ENCODE measurements at places on chromosomes 3 and 15.

DNA sequence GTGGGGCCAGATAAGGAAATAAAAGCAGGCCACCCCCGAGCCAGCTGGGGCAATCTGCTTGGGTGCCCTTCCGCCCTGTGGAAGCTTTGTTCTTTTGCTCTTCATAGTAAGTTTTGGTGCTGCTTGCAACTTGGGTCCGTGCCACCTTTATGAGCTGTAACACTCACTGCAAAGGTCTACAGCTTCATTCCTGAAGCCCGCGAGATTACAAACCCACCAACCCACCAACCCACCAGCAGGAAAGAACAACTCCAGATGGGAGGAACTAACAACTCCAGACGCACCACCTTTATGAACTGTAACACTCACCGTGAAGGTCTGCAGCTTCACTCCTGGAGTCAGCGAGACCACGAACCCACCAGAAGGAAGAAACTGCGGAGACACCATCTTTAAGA, 84.2 kb upstream of the ARRDC4 start:
- DNase-seq, result no peak

- no peak for DNase-seq
These were observed 50.2 kb downstream of the EPHB3 start for GRCh38 chr3:184611607-184612281.

- no peak for DNase-seq
These were observed 598 bp upstream of the GJD2 start for GRCh38 chr15:34755419-34755773.

DNA sequence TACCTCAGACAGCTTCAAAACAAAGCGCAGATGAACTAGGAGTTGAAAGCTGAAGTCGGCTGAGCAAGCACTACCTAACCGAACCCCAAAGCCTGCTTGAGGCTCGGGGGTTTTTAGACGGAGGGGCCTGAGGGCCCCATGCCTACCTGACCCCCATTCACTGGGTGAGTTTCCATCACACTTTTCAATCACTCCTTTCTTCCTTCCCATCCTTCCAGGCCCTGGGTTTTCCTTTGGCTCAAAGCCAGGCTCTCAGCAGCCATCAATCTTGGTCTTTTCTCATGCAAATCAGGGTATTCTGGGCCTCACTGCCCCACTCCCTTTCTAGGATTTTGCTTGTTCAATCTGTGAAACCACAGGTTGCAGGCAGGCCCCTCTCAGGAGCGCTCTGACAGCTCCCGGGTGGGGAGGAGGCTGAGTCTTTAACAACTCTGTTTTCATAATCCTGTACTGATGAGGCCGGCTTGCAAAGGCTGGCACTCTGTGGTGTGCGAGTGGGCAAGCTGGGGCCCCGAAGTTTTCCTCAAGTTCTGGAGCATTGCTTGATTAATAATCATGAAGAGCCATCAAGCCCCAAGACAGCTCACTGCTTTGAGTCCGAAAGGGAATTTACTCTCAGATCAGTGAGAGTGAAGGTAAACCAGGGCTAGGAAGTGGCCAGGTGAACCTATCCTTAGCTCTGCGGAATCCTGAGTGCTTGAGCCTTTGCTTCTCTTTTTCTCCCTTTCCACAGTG, 97.6 kb downstream of the FRMD4B start:
- no peak for DNase-seq

- no peak for DNase-seq
These were observed 13.5 kb downstream of the RAB6B start for GRCh38 chr3:133881939-133882825.

GRCh38 chr3:48024401-48024800, 8.2 kb upstream of the MAP4 start:
- DNase-seq, result no peak

- DNase-seq, result no peak
These were observed 215.0 kb upstream of the IGF1R start for GRCh38 chr15:98433346-98433745.

- DNase-seq, result no peak
These were observed 30.5 kb upstream of the CLDN16 start for GRCh38 chr3:190357468-190357867.

DNA sequence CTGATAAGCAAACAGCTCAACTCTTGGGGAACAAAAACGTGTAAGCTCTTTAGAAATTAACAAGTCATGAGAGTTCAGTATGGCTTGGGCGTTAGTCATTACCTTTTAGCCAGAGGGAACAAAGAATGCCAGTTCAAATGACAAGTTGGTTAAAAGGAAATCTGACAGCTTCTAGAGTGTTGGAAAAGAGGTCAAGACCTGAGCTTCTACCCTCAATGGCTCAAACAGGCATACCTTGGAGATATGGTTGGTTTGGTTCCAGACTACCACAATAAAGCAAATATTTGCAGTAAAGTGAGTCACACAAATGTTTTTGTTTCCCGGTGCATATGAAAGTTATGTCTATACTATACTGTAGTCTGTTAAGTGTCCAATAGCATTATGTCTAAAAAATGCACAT, 136.1 kb downstream of the CACNA1D start:
- no peak for DNase-seq

DNA sequence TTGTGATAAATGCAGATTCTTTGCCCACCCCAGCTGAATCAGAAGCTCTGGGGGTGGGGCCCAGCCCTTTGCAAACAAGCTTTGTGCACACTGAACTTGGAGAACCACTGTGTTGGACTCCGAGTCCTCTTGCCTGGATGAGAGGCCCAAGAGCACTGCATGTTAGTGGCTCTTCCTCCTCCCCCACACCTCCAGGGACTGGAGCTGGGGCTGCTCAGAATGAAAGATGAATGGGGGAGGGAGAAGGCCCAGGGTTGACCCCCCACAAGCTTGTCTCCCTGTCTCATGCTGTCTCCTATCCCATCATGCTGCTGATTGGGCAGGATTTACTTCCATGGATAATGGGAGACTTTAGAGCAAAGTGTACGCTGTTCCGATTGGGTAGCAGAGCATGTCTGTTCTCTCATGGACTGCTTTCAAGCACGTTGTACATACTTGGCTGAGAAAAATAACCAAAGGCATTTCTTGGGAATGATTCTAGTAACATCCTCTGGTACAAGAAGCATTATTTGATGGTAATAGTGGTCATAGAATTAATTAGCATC, 99.6 kb downstream of the PGPEP1L start:
- no peak for DNase-seq

- no peak for DNase-seq
These were observed 108.4 kb upstream of the DPH6 start for GRCh38 chr15:35654332-35654731.

DNA sequence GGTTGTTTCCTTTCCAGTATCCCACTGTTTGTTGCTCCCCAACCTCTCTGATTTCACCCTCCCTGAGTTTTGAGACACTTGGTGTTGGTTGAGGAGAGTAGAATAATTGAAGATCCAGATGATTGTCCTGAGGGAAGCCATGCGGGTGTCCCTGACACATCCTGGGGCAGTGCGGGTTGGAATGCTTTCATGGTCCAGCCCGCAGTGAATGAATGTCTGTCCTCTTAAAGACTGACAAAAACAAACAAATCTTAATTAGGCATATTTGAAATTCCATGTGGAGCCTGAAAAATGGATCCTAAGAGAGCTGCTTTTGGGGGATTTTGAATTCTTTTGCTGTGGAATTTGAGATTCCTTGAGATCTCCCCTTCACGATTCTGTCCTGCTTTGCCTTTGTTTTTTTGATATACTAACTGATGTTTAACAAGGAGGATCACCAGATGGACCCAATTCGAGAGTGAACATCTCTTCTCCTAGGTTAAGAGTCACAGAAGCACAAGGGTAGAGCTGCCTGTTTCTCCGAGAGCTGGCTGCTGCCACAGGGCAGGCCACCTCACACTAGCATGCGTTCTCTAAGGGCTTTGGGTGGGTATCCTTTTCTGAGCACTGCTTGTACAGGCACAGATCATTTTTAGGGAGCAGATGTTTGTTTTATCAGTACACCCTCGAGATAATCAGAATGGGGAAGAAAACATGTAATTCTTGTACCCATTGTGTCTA, 47.4 kb downstream of the GPR171 start:
- DNase-seq, result no peak

DNA sequence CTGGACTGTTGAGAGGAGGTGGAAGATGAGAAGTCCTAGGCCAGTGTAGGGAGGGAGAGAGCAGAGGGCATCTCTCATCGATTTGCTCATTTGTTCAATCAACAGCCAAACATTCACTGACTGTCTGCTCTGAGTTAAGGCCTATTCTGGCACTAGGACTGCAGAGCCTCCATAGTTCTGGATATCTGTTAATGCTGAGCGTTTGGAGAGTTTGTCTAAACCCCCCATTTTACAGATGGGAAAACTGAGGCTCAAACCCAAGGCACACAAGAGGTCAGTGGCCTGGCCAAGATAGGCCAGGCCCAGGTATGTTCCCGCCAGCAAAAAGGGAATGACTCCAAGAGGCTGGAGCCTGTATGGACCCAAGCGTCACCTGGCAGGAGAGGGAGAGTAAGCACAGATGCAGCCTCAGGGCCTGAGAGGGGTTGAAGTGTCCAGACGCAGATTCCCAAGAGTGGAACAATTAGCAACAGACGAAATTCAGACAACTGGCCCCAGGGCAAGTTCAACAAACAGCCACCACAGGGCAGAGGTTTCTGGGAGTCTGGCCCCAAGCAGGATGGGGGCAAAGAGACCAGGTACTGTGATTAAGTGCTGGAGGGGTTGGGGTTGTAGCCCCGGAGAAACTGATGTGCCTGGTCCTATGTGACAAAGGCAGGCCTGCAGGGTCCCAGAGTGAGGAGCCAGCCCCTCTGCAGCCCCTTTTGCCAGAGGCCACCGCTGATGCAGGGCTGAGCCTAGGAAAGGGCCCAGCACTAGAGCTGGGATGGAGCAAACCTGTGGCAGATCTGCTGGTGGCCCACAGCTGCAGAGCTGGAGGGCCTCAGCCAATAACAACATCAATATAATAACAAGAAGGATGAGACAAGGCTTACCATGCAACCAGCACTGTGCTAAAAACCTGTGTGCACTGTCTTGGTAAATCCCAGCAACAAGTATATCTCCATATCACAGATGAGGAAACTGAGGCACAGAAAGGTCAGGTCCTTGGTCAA, 245.1 kb upstream of the TLE3 start:
- DNase-seq, result peak; percentile 8

DNA sequence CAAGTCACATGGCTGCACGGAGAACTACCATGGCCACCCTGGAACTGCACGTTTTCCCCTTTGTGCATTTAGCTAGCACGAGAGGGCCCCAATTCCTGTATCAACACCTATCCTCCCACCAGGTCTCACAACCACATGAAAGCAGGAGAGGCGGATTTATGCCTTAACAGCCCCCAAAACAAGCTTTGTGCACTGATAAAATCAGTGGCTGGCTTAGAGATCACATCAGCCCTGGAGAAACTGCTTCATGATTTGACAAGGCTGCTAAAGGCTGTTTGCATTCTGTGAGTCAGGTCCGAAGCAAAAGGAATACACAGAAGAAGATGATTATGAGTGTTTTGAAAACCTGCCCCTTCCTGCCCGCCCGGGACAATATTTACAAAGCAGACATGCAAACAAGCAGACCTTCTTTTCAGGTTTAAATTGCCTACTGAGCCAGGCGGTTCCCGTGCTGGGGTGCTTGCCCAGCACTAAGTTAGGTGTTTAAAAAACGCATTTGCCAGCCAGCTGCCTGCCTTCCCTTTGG, 25.9 kb downstream of the CEMIP start:
- DNase-seq, result peak; percentile 38

DNA sequence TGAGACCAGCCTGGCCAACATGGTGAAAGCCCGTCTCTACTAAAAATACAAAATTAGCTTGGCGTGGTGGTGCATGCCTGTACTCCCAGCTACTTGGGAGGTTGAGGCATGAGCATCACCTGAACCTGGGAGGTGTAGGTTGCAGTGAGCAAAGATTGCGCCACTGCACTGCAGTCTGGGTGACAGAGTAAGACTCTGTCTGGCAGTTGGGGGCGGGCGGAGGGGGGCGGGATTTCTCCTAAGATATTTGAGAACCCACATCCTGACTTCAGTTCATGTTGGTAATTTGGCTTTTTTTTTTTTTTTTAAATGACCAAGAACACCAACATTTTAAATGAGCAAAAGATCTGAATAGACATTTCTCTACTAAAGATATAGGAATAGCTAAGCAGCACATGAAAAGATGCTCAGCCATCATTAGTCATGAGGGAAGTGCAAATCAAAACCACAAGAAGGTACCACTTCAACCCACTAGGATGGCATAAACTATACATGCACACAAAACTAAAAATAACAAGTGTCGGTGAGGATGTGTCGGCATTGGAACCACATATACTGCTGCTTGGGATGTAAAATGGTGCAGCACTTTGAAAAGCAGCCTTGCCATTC, 75.6 kb upstream of the LMOD3 start:
- DNase-seq, result no peak

- no peak for DNase-seq
These were observed 789.8 kb downstream of the TUSC7 start for GRCh38 chr3:117499189-117499870.

DNA sequence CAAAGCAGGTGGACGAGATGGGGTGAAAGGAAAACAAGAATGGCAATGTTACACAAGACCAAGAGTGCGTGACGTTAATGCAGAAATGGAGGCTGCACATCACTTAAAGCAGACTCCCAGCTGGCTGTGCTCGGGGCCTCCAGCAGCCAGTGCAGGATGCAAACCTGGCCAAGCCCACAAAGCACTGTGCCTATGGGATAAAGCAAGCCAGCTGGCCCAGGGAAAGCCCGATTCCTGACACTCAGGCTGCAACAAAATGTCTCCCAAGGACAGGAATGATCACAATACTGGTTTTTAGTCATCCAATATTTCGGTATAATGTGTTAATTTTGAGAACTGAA, 86.2 kb downstream of the SEC22A start:
- no peak for DNase-seq

GRCh38 chr3:108677811-108678210, 79.4 kb downstream of the RETNLB start:
- DNase-seq, result no peak

DNA sequence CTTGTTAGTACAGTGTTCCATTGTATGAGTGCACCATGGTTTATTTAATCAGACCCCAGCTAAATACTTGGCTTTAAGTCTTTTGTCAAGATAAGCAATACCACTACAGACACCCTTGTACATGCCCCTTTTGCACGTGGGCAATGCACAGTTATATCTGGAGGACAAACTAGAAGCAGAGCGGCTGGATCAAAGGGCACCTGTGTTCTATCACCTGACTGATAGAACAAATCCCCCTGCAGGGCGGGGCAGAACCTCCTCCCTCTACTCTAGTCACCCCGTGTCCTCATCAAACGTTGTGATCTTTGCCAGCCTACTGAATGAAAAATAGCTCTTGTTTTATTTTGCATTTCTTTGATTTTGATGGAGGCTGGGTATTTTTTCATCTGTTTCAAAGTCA, 314.9 kb downstream of the TLE3 start:
- no peak for DNase-seq

DNA sequence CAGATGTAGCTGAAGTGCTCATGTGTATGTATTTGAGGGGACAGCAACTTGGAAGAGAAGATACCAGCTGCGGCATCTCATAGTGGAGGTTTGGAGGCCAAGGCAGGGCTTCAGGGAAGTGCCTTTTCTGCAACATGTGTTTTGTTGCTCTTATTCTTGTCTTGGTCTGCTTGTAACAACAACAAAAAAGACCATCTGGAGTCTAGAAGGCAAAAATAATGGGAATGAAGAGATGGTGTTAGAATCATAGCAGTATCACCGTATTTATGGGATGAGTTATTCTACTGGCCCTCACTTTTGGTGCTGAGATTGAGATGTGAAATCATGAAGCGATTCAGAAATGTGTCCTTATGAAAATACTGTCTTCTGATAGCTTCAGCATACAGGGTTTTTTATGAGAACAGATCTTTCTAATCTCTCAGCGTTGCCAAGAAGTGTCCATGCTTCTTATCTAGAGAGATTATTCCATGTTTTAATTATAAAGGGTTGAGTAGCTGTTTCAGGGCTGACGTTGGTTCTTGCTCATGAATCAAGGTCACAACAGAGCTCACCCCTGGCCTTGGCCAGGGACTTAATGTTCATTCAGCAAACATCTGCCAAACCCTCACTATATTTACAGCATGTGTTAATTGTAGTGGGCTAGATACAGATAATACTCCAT, 58.0 kb downstream of the ITPR1 start:
- peak; percentile 24 for DNase-seq

Measured in colonic mucosa (tissue), 4 donors.